ENCODE measurements at places on chromosomes 7 and 10.
A peak's percentile ranks its signal among the peaks of the same experiment; 100 is the strongest.

DNA sequence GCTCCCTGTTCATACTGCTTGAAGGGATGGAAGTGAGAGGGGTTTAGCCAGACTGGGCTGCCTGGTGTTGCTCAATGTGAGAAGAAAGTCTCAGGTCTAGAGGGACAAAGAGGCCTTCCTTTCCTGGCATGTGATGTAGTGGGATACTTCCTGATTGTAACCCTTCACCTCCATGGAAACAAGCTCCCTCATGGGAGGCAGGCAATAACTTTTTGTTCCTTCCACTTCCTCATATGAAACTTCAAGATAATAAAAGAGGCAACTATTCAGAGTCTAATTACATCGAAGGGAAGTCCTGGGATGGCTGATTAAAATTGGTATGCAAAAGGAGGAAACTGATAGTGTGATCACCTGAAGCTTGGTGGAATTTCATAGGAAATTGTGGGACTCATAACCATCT is 84.1 kb upstream of the ETV1 start:
- no peak for DNase-seq

DNA sequence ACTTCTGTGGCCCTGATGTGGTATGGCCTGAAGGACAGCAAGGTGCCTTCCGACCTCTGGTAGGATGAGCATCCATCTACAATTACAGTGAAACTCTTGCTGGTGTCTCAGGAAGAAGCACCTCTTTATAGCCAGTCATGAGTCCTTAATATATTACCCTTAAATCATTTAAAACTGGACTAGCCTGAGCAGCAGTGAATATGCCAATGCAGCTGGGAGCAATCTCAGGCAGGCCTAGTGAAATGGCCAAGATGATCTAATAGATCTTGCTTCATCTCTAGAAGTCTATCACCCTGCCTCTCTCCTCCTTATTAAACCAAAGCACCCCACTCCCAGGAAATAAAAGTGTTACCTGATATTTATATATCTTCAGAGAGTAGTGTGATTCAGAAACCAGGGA is 66.7 kb upstream of the SORCS3 start:
- no peak for DNase-seq

DNA sequence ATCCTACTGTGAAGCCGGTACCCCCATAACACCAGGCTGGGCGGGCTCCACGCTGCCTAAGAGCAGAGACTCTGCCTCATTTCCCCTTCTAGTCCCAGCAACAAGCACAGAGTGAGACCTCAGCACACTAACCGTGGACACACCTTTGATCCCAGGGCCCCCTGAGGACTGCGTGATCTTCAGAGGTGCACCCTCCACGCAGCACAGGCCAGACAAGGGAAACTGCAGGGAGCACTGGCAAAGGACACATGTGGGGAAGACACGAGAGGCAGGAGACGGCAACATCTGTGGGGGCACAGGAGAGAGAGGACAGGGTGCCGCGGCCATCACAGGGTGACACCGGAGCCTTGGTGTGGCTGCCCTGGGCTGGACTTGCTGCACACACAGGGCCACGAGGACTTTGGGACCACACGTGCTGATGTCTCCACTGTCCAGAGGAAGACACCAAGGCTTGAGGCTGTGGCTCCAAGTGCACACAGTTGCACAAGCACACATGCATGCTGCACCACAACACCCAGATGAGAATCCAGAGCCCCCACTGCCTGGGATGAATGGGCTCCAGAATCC is 128.8 kb downstream of the PTPRN2 start:
- DNase-seq, result no peak

GRCh38 chr10:67969875-67970274 is 85.4 kb downstream of the SIRT1 start:
- peak; percentile 37 for DNase-seq

DNA sequence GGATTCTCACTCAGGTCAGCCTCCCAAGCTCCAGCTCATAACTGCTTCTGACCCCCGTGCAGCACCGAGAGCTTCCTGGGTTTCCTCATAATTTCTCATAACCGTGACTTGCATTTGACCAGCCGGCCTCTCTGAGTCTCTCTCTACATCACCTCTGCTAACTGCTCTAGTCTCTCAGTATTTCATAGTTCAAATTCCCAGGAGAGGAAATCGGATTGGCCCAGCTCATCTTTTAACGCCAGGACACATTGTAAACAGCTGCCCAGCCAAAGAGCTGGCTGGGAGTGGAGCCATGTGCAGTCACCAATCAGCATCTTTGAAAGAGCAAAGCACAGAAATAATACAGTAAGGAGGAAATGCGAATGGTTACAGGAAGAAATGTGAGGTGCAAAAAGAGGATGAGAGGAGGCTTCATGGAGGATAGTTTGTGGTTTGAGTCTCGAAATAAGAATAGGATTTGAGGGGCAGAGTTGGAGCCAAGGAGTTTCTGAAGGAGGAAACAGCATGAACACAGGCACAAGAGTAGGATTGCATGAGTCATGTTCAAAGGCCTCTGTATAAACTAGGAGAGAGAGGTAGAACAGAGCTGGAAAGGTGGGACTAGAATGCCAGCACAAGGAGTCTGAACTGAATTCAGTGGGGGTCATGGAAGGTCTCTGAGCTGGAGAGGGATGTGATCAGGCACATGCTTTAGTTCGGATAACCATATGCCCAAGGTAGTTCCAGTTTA is 15.2 kb upstream of the LBX1 start:
- DNase-seq, result peak; percentile 71

GRCh38 chr7:158361326-158361946 is 226.2 kb downstream of the PTPRN2 start:
- no peak for DNase-seq

- DNase-seq, result no peak
Observed at GRCh38 chr10:964321-964987, 23.8 kb upstream of the GTPBP4 start.

DNA sequence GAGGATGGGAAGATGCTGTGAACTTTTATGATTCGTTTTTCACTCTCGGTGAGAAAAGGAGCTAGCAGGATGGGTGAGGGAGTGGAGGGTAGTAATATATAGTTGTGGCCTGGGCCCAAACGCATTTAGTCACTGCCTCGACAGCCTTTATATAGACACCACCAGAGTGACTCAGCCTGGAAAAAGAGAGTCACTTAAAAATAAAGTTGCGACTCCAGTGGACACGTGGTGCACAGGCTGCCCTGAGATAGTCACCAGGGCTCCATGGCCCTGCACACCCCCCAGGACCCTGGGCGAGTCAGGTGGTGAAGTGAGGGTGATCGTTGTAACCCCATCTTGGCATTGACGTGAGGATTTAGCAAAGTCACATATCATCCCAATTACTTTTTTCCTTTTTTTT is 106.7 kb downstream of the CUX1 start:
- peak; percentile 58 for DNase-seq

GRCh38 chr10:80516506-80517075 is 21.1 kb upstream of the SH2D4B start:
- no peak for DNase-seq

- no peak for DNase-seq
Observed at GRCh38 chr7:157028199-157028903, 17.9 kb upstream of the MNX1 start.
